ENCODE measurements at places on chromosomes 3 and 15. TPM values are rescaled to one million over a fixed set of nuclear protein-coding genes. Genes with fewer than 3 reads are reported as not detected.
A peak's percentile ranks its signal among the peaks of the same experiment; 100 is the strongest.

DNA sequence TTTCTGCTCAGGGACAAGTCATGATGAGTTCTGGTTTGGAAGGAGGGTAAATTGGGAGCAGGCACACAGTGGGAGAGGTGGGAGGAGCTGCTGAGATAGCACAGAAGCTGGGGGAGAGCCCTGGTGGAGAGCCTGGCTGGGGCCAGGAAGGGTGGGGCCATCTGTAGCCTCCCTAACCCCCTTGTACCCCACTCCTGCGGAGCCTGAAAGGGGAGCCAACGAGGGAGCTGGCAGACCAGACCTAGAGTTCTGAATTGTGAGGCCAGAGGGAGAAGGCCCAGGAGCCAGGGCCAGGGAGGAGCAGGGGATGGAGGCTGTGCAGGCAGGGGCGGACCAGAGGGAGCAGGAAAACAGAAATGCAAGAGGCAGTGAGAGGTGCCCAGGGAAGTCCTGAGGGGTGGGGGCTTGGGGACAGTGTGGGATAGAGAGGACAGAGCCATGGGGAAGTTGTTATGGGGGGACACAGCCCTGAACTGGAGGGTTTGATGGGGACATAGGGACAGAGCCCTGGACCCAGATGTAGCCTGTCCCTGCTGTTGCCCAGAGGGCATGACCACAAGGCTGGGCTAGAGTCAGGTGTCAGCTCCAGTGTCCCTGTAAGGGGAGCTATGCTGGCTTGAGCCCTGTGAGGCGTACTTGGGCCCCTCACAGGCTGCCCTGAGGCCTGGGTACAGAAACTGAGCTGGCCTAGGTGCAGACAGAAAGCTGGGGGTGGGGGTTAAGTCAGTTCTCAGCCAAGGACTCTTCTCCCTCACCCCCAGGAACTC, 1.2 kb downstream of the TMIE start:
- DNase-seq: no peak

DNA sequence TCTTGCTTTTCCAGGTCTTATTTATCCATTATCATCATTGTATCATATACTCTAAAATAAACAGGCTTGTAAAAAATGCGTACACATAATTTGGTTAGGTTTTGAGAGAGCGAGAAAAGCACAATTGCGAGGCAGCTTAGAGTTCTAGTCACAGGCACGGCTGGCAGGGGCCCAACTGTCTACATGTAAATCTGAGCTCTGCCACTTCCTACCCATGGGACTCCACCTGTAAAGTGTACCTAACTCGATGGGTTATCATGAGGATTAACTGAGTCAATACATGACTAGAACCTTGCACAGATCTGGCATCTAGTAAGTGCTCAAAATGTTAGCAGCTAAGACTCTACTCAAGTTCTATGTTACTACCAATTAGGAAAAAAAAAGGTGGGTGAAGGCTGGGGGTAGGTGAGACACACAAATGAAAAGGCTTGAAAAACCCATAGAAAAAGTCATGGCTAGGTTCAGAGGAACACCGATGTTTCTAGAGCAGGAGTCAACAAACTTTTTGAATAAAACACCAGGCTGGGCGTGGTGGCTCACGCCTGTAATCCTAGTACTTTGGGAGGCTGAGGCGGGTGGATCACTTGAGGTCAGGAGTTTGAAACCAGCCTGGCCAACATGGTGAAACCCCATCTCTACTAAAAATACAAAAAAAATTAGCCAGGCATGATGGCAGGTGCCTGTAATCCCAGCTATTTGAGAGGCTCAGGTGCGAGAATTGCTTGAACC, 36.2 kb downstream of the GLB1 start:
- DNase-seq: no peak

Gene DHFR2
- total RNA-seq: 8.2 TPM

Gene SPSB4
- total RNA-seq: not detected

GRCh38 chr3:122067588-122068240, 12.6 kb downstream of the CD86 start:
- DNase-seq: no peak

DNA sequence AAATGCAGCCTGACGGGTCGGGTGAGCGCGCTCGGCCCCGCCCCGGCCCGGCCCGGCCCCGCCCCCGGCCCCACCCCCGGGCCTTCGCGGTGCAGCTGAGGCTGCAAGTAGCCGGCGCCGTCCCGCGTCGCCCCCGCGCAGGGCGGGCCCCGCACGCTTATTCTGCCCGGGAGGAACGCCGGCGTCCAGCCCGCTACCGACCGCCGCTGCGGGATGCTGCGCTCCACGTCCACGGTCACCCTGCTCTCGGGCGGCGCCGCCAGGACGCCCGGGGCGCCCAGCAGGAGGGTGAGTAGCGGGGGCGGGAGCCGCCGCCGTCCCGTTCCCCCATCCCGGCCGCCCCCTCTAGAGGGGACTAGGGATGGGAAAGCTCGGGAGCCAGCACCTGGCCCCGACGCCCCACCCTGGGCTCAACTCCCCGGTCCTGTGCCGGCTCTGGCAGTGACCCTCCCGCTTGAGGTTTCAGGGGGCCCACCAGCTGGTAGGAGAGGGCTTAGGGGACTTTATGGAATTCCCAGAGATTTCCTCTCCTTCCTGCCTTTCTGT, at the start of gene MYZAP:
MYZAP (plus strand) TSS at position 83 of the 546 bp plus-strand sequence; CDS start at position 214, 131 bp downstream.
- DNase-seq: peak; percentile 80

Gene SAMMSON
- total RNA-seq: not detected

Gene ECE2
- not detected for total RNA-seq
